ENCODE measurements at places on chromosomes 1 and 21. TPM values are rescaled to one million over a fixed set of nuclear protein-coding genes. Genes with fewer than 3 reads are reported as not detected.

- DNase-seq: no peak
These were observed 1.4 kb downstream of the PINK1 start for GRCh38 chr1:20634594-20635084.

DNA sequence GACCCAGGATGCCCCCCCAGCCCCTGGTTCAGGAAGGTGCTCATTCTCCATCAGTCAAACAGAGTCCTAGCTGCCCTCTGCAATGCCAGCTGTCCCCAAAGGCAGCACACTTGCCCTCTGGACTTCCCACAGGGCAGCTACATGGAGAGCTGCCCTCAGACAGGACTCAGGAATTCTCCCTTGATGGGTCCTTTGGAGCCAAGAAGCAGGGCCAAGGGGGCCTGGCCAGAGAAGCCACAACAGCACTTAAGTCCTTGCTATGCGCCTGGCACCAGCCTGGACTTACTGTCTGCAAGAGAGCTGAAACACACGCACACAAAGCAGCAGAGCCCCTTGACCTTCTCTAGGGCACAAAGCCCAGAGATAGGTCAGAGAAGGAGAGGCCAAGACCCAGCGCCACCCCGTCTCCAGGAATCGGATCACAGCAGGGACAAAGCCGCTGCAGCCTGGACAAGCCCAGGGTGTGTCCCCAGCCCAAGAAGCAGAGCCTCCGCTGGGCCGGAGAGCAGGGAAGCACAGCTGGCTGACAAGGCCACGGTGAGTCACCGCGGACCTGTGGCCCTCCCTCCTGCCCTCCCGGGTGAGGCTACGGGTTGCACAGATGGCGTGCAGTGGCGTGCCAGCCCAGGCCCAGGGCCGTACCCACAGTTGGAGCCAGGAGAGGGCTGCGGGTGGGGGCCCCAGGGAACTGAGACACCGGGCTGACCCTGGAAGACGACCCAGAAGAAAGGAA is 1.7 kb downstream of the WNT9A start:
- DNase-seq: no peak

GRCh38 chr1:110176299-110176956 is 26.1 kb downstream of the SLC6A17 start:
- DNase-seq: no peak

GRCh38 chr1:204080163-204080903 is 7.4 kb downstream of the SOX13 start:
- DNase-seq: no peak

- DNase-seq: no peak
These were observed 83.9 kb downstream of the FASLG start for GRCh38 chr1:172742599-172743500.

DNA sequence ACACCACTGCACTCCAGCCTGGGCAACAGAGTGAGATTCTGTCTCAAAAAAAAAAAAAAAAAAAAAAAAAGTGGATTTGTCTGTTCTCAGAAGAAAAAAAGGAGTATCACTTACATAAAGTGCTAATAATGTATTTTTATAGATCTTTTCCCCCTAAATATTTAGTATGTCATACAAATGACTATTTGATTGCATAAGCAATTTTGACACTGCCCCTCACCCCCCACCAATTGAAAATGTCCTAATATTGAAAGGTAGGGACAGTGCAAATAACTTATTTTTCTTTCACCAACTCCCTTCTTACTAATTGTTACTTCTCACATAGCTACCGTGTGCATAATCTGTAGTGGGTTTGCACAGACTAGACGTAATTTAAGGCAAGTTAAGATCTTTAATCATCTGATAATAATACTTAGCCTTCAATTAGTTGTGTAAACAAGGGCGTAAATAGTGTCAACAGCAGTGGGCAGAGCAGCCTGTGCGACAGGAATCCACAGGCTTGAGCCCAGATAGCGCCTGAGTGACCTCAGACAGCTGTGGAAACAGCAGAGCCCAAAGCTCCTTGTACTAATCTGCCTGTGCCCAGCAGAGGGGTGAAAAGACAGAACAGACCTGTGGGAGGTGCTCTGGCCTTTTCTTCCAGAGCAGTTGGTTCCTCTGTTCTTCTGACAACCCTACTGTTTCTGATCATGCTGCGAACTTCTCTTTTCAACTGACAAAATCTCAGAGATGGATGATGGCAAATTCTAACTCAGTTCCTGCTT is 4.5 kb upstream of the IER5 start:
- no peak for DNase-seq

The PLPP3 gene
- 12.1 TPM for total RNA-seq
